ENCODE measurements at places on chromosomes 7 and 10. TPM values are rescaled to one million over a fixed set of nuclear protein-coding genes. Genes with fewer than 3 reads are reported as not detected.

ATAD1 gene
- 41.9 TPM for total RNA-seq

FFAR4 gene
- total RNA-seq: not detected

GTF2IRD1 gene
- 14.8 TPM for total RNA-seq

C7orf57 gene
- total RNA-seq: 0.24 TPM

TCERG1L gene
- total RNA-seq: not detected

TMEM229A gene
- total RNA-seq: not detected

BMPR1A gene
- total RNA-seq: 87.5 TPM

ACSM6 gene
- not detected for total RNA-seq

OPALIN gene
- total RNA-seq: not detected

POM121L12 gene
- not detected for total RNA-seq

TEX36 gene
- total RNA-seq: 0.32 TPM

ACHE gene
- total RNA-seq: 0.49 TPM

UFSP1 gene
- 7.9 TPM for total RNA-seq

FXYD4 gene
- not detected for total RNA-seq

CYP3A7 gene
- not detected for total RNA-seq

MKI67 gene
- 7.0 TPM for total RNA-seq

HOXA5 gene
- total RNA-seq: not detected

INPP5A gene
- total RNA-seq: 25.5 TPM

VTI1A gene
- 32.1 TPM for total RNA-seq

GALNT17 gene
- 0.49 TPM for total RNA-seq

USP6NL gene
- total RNA-seq: 11.4 TPM

FAM25A gene
- not detected for total RNA-seq

AEBP1 gene
- 309 TPM for total RNA-seq

TAS2R3 gene
- total RNA-seq: 1.2 TPM

IGFBP1 gene
- 0.12 TPM for total RNA-seq

FEZF1 gene
- total RNA-seq: not detected

LRRC17 gene
- total RNA-seq: 4.9 TPM

RNF32 gene
- total RNA-seq: 1.8 TPM

IL15RA gene
- 3.0 TPM for total RNA-seq

ASCC1 gene
- 33.8 TPM for total RNA-seq

SLC26A5 gene
- total RNA-seq: not detected

ECHDC3 gene
- 22.7 TPM for total RNA-seq

CCDC7 gene
- 16.2 TPM for total RNA-seq

PFKP gene
- 83.2 TPM for total RNA-seq

CLDN15 gene
- 4.1 TPM for total RNA-seq

PNLIP gene
- not detected for total RNA-seq

TAC1 gene
- total RNA-seq: not detected

COX19 gene
- total RNA-seq: 10.4 TPM

NUTM2A gene
- total RNA-seq: 0.49 TPM

NRCAM gene
- 3.4 TPM for total RNA-seq

ZNF438 gene
- total RNA-seq: 6.5 TPM

GNGT1 gene
- not detected for total RNA-seq

TMEM196 gene
- not detected for total RNA-seq

ZNF804B gene
- total RNA-seq: not detected

CPN1 gene
- not detected for total RNA-seq

CYP2W1 gene
- total RNA-seq: not detected

ZNF239 gene
- total RNA-seq: 7.8 TPM

TNS3 gene
- 128 TPM for total RNA-seq

SEMA3C gene
- total RNA-seq: 272 TPM

RBP3 gene
- not detected for total RNA-seq
